Fibroblast of lung (primary cell): ENCODE measurements at places on chromosomes 5 and 9. TPM values are rescaled to one million over a fixed set of nuclear protein-coding genes. Genes with fewer than 3 reads are reported as not detected.

Gene SERF1A
- 2.8 and 4.4 TPM in 2 replicates for total RNA-seq

Gene ANKRD34B
- not detected in 2 replicates for total RNA-seq

Gene HINT2
- total RNA-seq: 24.9 and 34.2 TPM in 2 replicates

Gene OSMR
- total RNA-seq: 74.7 and 102 TPM in 2 replicates

Gene ANKDD1B
- total RNA-seq: 0.51 and 0.66 TPM in 2 replicates

Gene ASPN
- 10.4 and 10.5 TPM in 2 replicates for total RNA-seq

DNA sequence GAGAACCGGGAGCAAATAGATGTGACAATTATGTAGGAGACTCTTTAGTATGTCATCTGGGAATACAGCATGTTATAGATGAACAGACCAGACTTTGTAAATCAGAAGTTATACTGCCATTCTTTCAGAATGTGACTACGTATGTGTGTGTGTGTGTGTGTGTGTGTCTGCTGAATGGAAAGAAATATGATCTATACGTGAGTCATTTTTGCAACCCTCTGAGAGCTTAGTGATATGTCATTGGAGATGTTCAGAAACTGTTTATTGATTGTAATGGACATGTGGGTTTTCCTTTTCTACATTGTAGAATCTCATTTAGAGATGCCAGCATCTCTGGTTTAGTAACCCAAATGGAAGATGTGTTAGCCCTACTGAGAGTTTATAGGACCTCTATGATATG is 731.5 kb downstream of the TLE1 start:
- DNase-seq: peak; percentile 43

GRCh38 chr5:152271420-152271819 is 133.7 kb downstream of the NMUR2 start:
- no peak for DNase-seq

DNA sequence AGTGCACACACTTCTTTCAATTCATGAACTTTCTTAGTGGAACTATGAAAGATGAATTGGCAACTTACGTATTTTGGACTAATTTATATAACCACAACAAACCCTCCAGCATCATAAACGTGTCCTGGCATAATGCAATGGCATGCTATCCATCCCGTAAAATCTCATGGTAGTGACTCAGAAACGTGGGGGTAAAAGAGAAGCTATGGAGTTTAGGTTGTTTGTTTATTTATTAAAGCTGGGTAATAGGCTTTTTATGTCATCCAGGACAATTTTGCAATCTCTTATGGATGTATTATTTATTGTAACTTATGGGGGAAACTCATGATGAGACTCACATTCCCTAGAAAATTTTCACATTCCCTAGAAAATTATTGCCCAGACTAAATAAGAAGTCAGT is 106.3 kb downstream of the GDA start:
- DNase-seq: no peak

- DNase-seq: no peak
Observed at GRCh38 chr5:3104429-3105060, 353.1 kb upstream of the IRX2 start.

- DNase-seq: peak; percentile 68
Observed at GRCh38 chr9:130036099-130036498, 6.9 kb downstream of the FNBP1 start.

DNA sequence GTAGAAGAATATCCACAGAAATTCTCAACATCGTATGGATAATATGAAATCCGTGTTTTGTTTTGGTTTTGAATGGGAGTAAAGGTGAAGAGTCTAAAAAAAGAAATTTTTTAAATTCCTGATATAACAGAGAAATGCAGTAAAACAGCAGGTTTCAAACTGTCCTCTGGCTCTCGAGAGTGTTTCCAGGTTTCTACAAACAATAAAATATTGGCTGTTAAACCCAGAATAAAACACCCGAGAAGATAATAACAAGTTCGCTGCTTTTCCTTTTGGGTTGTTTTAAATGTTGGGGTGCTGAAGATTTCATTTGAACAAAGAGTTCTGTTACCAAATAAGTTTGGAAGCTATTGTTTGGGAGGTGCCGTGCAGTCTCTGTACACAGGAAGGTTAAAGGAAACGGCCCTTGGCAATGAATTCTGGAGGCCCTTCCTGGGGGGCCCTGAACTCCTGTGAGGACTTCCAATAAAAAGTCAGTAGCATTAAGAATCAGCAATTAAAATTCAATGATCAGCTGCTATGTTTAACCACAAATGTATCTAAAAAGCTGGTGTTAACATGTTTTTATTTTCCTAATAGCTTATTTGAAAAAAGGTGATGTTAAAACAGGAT is 215.8 kb downstream of the TSSK1B start:
- no peak for DNase-seq

- DNase-seq: peak; percentile 58
Observed at GRCh38 chr9:126471084-126471624, 142.6 kb upstream of the LMX1B start.

DNA sequence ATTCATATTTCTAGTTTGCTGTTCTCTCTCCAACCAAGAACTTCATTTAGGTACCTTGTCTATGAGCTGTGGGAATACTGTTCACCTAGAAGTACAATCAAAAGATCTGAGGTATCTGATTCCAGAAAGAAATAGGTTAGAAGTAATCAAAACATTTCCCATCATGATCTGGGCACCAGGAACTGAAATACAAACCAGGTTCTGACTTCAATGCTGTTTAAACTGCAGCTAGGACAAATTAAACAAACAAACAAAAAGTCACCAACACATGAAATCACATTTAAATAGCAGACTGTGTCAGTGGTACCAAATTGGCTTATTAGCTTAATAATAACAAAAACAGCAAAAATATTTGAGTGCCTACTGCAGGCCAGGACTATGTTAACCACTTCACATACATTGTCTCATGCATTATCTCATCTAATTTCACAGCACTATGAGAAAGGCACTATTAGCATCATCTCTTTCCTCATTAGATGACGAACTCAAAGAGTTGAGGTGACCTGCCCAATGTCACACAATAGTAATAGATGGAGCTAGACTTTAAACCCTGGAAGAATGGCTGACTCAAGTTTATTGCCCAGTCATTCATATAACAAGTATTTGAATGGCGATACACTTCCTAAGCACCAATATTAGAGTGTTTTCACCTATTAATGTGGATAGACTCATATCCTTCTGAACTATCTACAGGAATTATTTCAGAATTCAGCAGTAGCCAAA is 14.5 kb downstream of the PLPP1 start:
- no peak for DNase-seq

DNA sequence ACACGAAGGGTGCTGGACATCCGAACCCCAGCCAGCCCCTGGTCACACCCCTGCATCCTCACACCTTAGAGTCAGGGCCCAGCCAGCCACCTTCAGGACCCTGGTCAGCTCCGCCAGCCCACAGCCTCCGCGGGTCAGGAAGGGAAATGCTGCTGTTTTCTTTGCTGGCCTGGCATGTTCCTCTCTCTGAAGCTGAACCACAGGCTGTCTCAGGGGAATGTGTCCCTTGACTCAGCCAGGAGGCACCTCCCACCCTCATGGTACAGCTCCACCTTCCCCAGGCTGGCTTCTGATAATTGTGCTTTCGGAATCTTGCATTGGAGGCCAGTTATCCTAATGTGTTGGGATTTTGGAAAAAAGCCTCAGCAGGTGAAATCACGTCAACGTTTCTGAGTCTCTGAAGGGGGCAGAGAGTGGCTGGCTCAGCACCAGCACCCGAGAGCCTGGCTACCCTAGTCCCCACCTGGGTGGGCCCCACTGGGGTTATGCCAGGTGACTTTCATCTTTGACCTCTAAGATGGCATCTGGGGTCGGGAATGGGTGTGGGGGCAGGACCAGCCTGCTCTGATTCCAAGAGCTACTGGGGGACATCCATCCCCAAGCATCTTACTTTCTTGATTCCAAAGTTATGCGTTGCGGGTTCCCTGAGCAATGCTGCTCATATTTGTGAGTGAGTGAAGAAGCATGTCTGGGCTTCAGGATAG is 9.8 kb upstream of the OLFM1 start:
- DNase-seq: no peak
